ENCODE measurements at places on chromosomes 4 and X.

DNA sequence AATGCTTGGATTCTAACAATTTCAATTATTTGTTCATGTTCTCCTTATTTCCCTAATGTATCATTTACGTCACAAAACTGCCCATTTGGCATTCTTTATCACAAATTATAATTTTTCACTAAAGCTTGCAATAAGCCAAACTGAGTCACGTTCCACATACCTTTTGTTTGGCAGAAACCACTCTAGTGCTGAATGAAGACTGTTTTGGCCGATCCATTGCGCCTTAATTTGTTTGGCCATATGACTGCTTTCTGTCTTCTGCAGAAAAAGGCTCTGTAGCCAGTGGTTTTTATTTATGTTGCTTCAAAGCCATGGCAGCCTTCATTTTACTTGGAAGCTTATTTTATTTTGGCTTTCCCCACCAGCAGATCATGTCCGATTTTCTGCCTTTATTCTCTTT, 184.4 kb upstream of the HAND2 start:
- no peak for DNase-seq

DNA sequence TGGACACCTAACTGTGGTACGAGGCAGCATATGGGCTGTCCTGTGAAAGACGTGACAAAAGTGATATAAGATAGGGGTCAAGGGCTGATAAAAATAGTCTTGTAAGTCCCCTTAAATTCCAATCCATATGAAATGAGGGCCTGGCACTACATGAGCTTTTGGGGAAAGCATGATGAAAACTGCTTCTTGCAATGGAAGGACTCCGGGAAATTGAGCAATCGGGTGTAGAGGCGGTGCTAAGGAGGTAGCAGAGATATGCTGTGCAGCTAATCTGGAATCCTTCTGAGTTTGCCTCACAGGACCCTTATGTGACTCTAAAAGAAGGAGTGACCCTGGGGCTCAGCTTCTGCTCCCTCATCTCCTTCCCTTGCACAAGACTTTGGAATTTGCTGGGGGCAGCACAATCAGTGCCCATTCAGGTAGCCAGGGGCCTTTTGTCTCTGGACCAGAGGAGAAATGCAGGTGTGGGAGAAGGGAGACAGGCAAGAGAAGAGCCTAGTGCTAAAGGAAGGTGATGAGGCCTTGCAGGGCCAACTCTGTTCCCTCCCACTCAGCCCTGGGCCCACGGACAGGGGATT, 12.8 kb downstream of the CLDN2 start:
- no peak for DNase-seq

- no peak for DNase-seq
Measured at GRCh38 chrX:120269373-120270035, 18.9 kb downstream of the ZBTB33 start.

GRCh38 chr4:6175426-6175825, 24.9 kb downstream of the JAKMIP1 start:
- DNase-seq = no peak

- DNase-seq = no peak
Measured at GRCh38 chrX:70421618-70422017, 1.5 kb upstream of the GDPD2 start.

- no peak for DNase-seq
Measured at GRCh38 chr4:187357821-187358220, 634.2 kb upstream of the FAT1 start.

DNA sequence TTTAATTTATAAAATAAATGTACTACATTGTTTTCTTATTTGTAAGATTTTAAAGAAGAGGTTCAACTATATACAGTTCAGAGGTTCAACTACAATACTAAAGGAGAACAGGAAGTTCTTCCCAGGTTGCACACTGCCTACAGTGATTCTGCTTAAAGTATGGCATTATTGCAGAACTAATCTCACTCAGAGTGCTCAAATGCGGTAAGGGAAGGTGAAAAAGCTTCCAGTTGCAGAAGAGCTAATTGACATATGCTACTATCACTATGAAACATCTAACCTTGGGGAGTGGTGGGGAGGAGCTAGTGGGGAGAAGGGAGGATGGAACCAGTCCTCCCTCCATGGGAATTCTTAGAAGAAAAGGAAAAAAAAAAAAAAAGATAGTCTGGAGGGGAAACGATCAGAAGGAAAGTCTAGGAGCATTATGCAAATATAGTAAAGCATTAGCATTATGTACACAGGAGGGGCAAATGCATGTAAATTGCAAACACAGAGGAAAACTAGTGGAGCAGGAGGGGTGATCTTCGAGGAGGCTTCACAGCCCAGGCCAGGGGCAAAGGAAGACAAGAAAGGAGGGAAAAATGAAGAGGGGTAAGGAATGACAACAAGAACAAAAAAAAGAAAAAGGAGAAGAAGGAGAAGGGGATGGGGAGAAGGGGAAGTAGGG, 32.0 kb upstream of the MMAA start:
- DNase-seq = no peak

- no peak for DNase-seq
Measured at GRCh38 chr4:42637867-42638266, 19.0 kb downstream of the ATP8A1 start.

DNA sequence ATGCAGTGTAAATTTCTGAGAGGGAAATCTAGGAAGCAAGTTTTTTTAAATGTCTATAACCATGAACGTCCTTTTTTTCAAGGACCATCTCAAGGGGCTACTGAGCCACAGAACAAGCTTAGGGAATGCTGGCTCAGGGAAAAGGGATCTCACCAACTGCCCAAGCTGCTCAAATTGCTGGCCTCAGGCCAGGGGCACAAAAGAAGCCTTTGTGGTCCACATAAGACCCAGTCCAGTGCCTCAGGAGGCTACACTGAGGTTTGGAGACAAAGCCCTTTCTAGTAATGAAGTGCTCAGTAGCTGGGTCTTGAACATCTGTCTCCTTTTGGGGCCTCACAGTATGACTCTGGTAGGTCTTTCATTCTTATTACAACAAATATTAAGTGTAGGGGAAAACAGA, 305.5 kb downstream of the RAB28 start:
- DNase-seq = no peak

DNA sequence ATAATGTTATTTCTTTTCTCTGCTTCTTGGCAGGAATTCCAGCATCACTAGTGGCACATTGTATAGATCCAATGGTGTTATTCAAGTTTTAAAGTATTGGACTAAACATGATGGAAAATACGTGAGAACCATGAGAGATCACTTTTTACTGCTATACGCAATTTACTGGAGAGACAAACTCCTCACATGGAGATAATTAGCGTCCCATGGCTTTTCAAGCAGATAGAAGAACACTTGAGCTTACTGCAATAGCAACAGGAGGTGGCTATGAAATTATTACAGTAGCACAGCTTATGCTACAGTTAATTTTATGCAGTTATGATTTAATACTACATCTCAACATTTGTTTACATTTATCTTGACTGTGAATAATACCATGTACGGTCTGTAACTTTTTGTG, 11.9 kb upstream of the TMEM185A start:
- no peak for DNase-seq

- DNase-seq = no peak
Measured at GRCh38 chrX:111262086-111262485, 8.2 kb downstream of the CAPN6 start.

DNA sequence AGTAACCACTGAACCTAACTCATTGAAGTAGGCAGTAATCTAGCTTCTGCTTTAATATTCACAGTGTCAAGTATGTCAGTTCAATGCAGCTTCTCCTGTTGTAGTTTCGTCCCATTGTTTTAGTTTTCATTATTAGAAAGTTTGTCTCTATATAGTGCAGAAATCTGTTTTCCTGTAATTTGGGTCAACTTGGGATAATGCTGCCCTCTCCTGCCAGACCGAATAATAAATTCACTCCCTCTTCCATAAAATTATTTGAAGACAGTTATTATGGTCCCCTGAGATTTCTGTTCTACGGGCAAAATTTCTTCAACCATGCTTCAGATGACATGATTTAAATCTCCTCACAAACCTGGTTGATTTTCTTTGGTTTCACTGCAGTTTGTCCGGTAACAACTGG, 4.6 kb upstream of the LUZP4 start:
- no peak for DNase-seq

GRCh38 chr4:621296-622070, 3.9 kb upstream of the PDE6B start:
- DNase-seq = no peak

DNA sequence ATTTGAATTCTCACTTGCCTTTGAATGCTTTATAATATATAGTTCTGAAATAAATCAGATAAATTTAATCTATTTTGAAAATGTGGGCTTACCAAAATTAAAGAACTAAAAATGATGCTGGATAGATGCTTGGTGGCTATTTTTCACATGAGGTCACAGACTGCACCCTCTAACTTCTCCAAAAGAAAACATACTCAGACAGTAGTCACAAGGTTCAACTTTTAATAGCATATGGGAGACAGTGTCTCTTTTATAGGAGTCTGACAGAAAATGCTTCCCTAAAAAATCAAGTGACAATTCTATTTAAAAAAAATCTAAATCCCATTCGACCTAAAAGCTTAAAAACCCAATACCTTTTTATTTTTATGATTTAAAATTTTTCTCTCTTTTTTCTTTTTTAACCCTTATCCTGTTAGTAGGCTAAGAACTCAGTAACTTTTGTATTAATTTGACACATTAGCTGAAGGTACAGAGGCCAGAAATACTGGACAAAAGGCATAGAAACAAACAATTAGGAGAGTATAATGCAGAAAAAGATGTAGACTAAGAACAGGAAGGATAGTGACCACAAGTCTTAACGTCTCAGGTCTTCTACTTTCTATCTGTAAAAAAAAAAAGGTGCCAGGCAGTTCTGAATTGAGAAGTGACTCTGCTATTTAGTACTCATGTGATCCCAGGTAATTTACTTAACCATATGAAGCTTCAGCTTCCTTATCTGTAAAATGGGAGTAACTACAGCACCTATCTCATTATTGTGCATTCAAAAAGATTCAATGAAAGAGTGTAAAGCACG, 7.6 kb downstream of the TIGD4 start:
- no peak for DNase-seq

DNA sequence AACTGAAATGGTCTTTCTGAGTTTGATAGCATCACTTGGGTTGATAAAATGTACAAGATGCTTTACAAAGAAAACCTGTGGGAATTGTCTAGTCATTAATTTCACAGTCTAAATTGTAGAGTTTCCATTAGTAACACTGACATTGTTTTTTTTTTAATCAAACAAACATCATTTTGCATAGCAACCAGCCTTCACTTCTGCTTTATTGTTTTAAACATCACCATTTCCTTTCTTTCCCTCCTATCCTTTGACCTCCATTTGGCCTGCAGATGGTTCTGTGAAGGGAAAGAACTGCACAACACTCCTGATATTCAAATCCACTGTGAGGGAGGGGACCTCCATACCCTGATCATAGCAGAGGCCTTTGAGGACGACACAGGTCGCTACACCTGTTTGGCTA, 171.1 kb downstream of the PALLD start:
- no peak for DNase-seq

DNA sequence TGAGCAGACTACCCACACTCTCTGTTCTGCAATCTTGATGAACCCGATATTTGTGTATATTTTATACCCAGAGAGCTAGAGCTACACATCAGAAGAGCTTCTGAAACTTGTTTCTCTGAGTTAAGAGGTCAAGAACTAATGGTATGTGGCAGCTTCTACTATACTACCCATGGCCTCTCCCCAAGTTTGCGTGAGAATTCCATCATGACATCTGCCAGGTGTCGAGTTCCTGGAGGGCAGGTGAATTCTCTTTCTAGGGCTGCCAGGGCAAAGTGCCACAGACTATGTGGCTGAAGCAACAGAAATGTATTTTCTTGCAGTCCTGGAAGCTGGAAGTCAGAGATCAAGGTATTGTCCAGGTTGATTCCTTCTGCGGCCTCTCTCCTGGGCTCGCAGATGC, 4.4 kb downstream of the SORCS2 start:
- no peak for DNase-seq

GRCh38 chr4:110012917-110013316, 100.2 kb downstream of the EGF start:
- no peak for DNase-seq

- DNase-seq = no peak
Measured at GRCh38 chrX:150848914-150849365, 49.5 kb downstream of the CD99L2 start.

- no peak for DNase-seq
Measured at GRCh38 chr4:127251423-127251822, 381.3 kb upstream of the INTU start.

- no peak for DNase-seq
Measured at GRCh38 chrX:40687169-40687568, 39.8 kb upstream of the CXorf38 start.

GRCh38 chr4:183140911-183141320, 41.9 kb downstream of the WWC2 start:
- no peak for DNase-seq

GRCh38 chr4:18022572-18023050, 1.1 kb upstream of the LCORL start:
- no peak for DNase-seq

- no peak for DNase-seq
Measured at GRCh38 chr4:82381661-82382296, 8.0 kb upstream of the HNRNPD start.

GRCh38 chr4:123643691-123644090, 247.1 kb downstream of the SPRY1 start:
- no peak for DNase-seq

- no peak for DNase-seq
Measured at GRCh38 chrX:56232221-56233082, at the start of gene KLF8. Gene KLF8, plus strand, starts transcription at chrX:56232356. Its CDS starts 979 bp downstream, at chrX:56233335.

GRCh38 chrX:86241547-86241946, 93.3 kb downstream of the DACH2 start:
- DNase-seq = no peak

DNA sequence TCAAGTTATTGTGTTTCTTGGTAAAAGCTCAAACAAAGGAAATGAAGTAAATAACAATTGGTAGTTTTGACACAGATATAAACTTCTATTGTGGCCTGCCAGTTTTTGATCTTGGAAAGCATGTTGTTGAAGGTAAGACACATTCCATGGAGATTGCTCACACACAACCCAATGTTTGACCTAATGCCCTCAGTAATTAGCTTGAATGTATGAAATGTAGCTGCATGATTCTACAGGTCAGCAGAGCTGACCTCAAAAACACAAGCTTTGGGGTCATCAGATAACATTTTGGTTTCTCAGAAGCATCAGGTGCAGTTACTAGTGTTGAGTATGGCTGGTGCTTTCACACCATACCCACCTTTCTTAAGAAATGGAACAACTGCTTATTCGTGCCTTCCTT, 16.5 kb downstream of the GPR173 start:
- DNase-seq = no peak

DNA sequence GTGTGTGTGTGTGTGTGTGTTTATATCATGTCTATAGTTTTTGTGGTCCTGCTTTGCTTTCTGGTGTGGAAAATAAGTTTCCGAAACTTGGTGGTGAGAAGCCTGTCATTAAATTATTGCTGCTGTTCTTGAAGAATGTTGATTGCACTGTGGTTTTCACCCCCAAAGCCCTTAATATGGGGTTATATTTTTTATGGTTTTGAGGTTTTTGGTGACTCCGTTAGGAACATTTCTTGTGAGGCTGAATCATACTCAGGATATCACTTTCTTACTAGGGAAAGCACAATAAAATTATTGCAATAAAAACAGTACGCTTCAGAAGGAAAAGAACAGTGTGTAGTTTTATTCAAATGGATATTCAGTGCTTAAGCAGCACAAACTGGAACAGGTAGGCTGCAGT, 539.1 kb upstream of the MAGEB18 start:
- DNase-seq = no peak

- no peak for DNase-seq
Measured at GRCh38 chrX:53584891-53585290, 101.6 kb downstream of the HUWE1 start.
